ENCODE measurements at places on chromosomes 13 and 19.

GRCh38 chr19:33465834-33466233 is 55.8 kb downstream of the PEPD start:
- DNase-seq = no peak

GRCh38 chr19:11499890-11500420 is 5.7 kb downstream of the ZNF653 start:
- DNase-seq = no peak

DNA sequence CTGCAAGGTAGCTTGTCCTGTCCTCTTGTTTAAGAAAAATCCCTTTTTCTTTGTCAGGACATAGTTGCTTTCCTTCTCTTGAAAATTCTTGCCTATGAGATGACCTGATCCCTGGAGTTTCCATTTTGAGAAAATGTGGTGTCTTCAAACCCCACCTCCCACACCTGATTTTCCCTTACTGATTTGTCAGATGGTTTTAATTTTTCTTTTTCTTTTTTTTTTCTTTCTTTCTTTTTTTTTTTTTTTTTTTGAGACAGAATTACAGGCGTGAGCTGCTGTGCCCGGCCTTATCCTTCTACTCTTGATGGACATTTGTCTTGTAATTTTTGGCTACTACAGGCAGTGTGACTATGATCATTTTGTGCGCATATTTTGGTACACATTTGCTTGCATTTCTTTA is 1.2 kb downstream of the ZNF345 start:
- no peak for DNase-seq

GRCh38 chr19:30681162-30682100 is 309.2 kb downstream of the ZNF536 start:
- DNase-seq = no peak

- no peak for DNase-seq
Observed at GRCh38 chr19:2507109-2507508, 31.2 kb downstream of the GADD45B start.

DNA sequence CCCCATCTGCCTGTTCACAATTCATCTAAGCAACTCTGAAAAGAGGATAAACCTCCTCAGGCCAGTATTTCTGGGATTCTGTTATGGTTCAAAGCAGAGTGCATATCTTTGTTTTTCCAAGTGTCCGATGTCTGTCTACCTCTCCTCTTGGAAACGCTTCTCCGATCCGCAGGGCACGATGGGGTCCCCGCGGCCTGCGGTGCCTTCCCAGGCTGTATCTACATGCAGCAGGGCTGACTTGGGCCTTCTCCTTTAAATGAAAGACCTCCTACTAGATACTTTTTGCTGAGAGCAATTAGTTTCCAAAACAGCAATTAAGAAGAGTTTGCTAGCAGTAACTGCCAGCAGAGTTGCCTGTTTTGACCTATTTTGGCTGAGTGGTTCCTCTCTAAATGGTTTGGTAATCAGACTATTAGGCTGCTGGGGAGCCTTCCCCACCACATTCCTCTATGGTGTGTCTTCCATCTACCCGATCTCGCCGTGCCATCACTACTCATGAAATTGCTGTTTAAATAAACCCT is 23.5 kb downstream of the COL4A2 start:
- DNase-seq = no peak

DNA sequence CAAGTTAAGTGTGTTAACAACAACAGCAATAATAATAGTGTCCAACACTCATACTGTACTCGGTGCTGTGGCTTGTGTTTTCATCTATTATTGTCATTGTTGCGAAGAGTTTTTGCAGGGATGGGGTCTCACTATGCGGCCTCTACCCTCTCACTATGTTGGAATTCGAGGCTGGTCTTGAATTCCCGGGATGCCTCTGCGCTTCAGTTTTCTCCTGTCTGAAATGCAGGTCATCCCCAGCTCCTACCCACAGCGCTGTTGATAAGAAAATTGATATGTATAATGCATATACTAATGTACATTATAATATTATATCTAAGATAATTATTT is 4.9 kb upstream of the SBK3 start:
- no peak for DNase-seq

GRCh38 chr13:80469853-80470381 is 129.0 kb upstream of the SPRY2 start:
- DNase-seq = no peak

- no peak for DNase-seq
Observed at GRCh38 chr19:3123088-3123721, 12.6 kb upstream of the GNA15 start.

GRCh38 chr13:80030491-80030890 is 310.4 kb downstream of the SPRY2 start:
- DNase-seq = no peak

DNA sequence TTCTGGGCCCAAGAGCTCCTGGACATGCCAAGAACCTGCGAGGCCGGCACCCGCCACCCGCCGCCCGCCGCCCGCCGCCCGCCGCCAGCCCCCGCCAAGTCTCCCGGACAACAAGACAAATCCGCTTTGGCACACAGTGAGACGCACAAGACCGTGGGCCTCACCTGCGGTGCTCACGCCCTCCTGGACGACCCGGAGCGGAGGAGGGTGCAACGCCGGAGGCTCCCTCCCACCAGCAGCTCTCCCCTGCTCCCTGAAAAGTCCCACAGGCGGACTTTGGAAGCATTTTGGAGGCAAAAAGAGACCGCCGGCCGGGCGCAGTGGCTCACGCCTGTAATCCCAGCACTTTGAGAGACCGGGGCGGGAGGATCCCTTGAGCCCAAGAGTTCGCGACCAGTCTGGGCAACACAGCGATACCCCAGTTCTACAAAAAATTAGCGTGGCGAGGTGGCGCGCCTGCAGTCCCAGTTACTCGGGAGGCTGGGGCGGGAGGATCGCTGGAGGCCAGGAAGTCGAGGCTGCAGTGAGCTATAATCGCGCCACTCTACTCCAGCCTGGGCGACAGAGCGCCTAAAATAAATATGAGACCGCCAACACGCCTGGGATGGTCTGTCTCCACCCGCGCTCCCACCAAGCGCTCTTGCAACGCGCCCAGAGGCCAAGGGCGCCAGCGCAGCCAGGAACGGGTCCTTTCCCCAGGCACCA is 783 bp downstream of the RHPN2 start:
- DNase-seq = no peak

DNA sequence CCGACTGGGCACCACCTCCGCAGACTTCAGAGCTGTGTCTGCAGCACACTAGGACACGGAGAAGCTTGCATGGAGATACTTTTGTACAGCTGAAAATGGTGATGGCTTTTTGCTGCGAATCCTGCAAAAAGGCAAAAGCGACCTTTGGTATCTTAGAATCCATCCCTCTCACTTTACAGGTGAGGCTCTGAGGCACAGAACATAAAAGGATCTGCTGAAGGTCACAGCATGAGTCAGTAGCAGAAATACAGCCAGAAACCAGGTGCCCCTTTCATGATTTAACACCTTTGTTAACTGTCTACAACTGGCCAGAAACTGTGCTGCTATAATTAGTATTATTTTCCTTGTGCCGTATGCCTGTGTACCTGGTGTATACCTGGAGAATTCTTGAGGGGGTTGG is 48.3 kb downstream of the EFNB2 start:
- no peak for DNase-seq

- no peak for DNase-seq
Observed at GRCh38 chr13:74145249-74145975, 11.2 kb upstream of the KLF12 start.

- DNase-seq = no peak
Observed at GRCh38 chr13:76286178-76286577, 600.0 kb downstream of the KCTD12 start.

- no peak for DNase-seq
Observed at GRCh38 chr13:62663767-62664166, 1248.1 kb upstream of the PCDH20 start.

DNA sequence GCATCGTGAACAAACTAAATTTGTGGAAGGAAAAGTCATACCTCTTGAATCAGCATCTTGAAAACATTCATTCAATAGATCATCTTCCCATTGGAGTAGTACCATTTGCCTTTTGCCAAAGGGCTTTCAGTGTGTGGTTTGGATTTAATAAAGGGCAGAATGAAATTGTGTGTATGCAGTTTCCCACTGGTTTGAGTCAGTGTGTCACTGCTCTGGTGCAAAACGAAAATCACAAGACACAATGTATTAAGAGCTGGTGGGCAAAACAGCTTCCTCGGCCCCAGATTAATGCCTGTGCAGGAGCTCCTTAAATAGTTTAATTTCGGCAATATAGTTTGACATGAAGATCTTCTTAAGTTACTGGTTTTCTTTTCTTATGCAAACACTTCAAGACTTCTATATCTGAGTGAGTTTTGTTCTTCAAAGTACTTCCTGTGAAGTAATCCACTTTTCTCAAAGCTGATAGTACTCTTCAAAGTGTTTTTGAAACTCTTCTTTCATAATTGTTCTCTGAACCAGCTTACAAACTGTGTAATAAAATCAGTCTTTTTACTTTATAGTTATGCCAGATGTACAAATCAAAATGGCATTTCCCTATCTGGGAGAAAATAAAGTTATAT is 32.1 kb downstream of the RASL11A start:
- DNase-seq = no peak

- DNase-seq = no peak
Observed at GRCh38 chr13:42401376-42401775, 129.4 kb downstream of the AKAP11 start.

GRCh38 chr13:74258961-74259360 is 124.8 kb upstream of the KLF12 start:
- no peak for DNase-seq

DNA sequence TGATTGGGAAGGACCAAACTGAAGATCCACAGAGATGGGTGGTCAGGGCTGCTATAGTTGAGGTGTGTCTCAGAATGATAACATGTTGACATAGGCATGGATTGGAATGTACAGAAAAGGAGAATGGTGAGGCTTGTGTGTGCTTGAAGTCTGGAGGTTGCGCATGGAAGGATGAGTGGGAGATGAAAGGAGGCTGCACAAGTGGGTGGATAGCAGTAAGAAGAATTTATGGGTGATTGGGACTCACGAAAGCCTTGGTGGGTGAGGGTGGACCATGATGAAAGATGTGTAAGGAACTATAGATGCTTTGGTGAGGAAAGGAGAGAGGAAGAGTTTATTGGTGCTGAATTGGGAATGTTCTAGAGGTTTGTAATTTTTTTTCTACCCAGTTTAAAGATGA is 1287.7 kb downstream of the UQCRFS1 start:
- DNase-seq = no peak

DNA sequence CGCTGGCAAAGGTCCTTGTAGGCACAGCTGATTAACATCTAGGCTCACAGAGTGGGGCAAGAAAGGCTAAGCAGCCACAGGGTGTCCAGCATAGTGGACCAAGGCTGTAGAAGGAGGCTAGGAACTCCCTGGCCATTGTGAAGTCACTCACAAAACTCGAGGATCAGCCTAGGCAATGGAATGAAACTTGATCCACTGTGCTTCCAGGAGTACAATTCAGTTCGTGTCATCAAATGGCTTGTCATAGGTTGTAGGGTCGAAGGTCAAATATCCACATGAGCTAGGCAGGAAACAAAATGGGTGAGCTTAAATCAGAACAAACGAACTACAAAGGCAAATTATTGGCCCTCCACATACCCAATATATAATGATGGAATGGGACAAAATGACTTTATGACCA is 4.4 kb upstream of the FAM187B start:
- DNase-seq = no peak

- DNase-seq = peak; percentile 98
Observed at GRCh38 chr13:33146843-33147611, 130.8 kb downstream of the KL start.

GRCh38 chr19:23262920-23263319 is 12.7 kb upstream of the ZNF724 start:
- DNase-seq = no peak

GRCh38 chr13:92272177-92272576 is 873.8 kb downstream of the GPC5 start:
- no peak for DNase-seq

- DNase-seq = no peak
Observed at GRCh38 chr19:31110336-31110735, 238.9 kb downstream of the TSHZ3 start.

- no peak for DNase-seq
Observed at GRCh38 chr19:18922228-18922985, 2.9 kb downstream of the DDX49 start.

DNA sequence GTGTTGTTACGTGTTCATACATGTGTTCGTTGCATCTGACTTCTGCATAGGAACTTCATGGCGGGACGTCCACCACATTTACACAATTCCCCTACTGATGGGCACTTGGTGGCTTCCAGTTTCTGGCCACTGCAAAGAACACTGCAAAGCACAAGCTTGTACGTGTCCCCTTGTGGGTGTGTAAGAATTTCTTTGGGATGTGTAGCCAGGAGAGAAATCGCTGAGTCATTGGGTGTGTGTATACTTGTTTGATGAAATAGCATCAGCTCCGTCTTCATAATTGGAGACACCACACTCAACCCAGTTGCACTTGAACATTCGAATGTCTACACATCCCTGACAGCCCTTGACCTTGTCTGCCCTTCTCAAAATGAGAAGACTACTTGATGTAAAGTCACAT is 19.2 kb downstream of the KLK5 start:
- DNase-seq = no peak

- no peak for DNase-seq
Observed at GRCh38 chr13:76884186-76884906, 1.9 kb downstream of the KCTD12 start.

DNA sequence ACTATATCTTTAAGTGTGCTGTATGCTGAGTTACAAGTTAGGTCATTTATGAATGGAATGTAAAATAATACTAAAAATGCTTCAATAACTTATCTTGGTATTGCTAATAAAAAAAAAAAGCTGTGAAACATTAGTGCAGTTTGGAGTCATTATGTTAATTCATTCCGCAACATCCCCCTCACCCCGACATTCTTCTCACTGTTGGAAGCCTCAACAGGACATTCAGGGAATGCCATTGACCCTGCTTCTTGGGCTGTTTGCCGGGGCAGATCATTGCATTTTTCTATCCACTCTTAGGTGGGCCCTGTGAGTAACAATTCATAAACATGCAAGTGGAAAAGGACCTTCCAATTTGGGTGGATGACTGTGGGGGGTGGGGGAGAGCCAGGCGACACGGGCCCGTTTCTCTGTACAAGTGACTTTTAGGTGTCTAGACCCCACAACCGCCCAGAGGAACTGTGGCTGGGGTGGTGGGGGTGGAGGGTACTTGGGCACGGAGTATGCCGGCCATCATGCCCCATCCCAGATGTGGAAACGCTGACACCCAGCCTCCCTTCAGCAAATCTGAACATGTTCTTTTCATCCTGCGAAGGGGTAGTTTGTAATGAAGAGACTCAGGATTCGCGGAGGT is 185.9 kb downstream of the ZNF536 start:
- DNase-seq = no peak

DNA sequence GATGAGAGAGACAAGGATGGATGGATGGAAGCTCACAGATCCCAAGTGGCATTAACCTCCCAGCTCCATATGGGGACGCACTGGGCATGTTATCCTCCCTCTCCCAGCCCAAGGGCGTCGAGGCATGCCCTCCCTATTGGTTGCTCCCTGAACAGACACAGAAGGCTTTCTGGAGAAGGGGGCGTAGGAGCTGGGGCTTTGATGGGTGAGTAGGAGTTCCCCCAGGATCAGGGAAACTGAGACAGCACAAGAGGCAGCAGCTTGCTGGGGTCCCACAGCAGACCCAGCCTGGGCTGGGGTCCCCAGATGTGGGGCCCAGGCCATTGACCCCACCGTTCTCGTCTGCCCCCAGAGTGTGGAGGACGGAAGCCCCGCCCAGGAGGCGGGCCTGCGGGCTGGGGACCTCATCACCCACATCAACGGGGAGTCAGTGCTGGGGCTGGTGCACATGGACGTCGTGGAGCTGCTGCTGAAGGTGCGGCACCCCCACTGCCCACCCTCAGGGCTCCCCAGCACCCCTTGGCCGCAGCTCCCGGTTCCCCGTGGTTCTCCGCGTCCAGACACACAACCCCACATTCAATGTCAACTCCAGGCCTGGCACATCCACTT is 7.5 kb upstream of the PIK3R2 start:
- DNase-seq = no peak
